ENCODE measurements at places on chromosomes 2 and 18.

DNA sequence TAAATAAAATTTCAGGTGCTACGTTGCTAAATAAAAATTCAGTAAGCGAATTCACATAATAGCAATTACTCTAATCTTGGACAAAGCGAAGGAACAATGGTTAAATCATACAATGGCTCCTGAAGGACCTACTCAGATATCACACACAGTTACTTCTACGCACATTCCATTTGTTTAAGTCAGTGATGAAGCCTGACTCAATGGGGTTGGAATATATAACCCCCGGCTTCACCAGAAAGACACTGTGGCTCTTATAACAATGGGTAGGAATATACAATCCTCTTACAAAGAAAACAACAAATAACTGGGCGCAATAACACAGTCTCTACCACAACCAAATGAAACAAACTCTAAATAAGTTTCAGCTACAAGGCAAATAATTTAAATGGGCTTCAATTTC is 349.5 kb downstream of the IRS1 start:
- no peak for DNase-seq

- no peak for DNase-seq
These were observed 361.0 kb upstream of the NT5C1B start for GRCh38 chr2:18950361-18950851.

GRCh38 chr2:238646281-238646680 is 201.6 kb upstream of the TWIST2 start:
- no peak for DNase-seq

DNA sequence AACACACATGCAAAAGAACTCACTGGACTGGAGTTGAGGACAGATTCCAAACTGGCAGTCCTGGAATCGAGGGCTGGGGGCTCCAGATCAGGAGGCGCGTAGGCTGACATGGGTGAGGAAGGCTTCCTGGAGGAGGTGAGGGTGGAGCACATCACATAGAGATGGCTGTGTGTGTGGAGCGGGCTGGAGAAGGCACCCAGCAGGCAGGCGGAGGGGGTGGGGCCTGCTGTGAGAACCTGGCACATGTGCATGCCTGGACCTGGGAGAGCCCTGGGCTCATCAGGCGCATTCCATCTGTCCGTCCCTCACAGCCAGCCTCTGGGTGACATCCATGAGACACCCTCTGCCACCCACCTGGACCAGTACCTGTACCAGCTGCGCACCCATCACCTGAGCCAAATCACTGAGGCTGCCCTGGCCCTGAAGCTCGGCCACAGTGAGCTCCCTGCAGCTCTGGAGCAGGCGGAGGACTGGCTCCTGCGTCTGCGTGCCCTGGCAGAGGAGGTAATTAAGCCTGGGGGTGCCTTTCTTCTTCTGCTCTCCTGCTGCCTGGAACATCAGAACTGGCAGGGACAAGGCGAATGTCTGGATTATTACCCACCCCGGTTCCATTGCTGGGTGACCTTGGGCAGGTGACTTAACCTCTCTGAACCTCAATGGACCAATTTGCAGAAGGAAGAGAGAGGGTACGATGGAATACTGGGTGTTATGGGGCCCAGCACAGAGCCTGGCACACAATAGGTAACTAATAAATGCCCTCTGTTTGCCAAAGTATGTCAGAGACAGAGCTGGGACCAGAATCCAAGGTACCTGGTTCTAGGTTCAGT is 108.3 kb downstream of the DYSF start:
- no peak for DNase-seq

GRCh38 chr2:168758970-168759820 is 43.2 kb upstream of the NOSTRIN start:
- no peak for DNase-seq

- DNase-seq = no peak
These were observed 40.3 kb downstream of the NRXN1 start for GRCh38 chr2:50991602-50992001.

- DNase-seq = no peak
These were observed 114.1 kb downstream of the COL6A3 start for GRCh38 chr2:237299906-237300305.

- no peak for DNase-seq
These were observed 676 bp downstream of the KLHL23 start for GRCh38 chr2:169734169-169734847.

DNA sequence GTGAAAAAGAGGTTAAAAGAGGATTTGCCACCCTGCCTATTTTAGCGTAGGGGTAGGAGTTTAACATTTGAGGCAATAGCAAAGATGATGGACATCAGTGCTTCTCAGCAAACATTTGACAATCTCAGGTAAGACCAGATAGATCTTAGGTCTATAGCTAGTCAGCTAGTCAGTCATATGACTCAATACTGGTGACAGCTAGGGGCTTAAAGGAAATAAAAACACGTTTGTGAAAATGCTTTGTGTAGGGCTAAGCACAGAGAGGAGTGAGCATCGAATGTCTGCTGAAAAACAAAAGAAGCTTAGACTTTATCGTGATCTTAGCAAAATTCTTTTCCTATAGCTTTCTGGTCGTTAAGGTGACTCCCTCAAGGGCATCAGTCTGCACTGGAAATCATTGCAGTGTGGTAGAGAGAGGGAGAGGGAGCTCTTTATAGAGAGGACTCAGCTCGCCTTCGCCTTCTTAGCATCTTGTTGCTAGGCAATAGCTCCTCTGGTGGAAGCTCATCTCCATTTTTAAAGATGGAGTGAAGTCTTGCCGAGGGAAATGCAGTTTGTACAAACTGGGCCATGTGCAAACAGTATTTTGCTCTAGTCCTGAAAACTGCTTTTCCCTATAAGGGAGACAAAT is 62.8 kb upstream of the SLC38A11 start:
- no peak for DNase-seq

- no peak for DNase-seq
These were observed 200.0 kb downstream of the PIK3C3 start for GRCh38 chr18:42155024-42155423.

GRCh38 chr18:28159055-28159454 is 17.9 kb downstream of the CDH2 start:
- DNase-seq = no peak

DNA sequence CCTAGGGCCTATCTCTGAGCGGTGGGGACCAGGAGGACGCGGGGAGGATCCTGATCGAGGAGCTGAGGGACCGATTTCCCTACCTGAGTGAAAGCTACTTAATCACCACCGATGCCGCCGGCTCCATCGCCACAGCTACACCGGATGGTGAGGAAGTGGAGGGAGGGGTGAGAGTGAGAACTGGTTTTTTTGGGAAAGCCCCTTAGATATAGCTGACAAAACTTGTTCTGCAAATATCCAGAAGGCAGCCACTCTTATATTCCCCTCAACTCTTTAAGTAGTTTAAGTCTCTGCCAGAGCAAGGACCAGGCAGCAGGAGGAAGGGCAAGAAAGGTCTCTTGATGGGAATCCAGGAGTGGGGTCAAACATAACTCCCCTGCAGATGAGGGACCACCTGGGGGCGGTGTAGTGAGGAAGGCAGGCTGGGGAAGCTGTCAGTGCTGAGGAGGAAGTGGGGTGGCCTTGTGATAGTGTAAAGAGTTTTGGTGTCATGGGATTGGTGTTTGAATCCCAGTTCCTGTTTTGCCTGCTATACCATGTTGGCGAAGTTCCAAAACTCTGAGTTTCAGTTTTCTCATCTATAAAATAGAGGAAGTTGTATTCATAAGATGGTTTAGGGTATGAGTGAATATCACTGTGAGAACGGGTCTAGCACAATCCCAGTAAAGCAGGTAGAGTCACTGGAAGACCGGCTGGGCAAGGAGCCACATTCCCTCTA is 3.4 kb downstream of the NAGK start:
- no peak for DNase-seq

- DNase-seq = no peak
These were observed 573.7 kb upstream of the NXPH2 start for GRCh38 chr2:139353874-139354273.

DNA sequence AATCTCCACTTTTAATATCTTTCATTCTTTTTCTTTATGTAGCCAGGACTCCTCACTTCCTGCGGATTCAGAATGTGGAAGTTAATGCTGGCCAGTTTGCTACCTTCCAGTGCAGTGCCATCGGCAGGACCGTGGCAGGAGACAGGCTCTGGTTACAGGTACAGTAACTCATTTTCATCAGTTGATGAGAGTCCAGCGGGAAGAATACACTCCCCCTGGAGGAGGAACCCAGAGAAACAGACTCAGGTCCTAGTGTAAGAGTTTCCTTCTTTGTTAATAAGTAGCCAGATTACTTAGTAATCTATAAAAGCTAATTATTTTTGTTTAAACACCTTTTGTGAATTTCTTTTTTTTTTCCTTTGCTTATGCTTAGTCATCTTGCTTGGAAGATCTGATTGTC is 359.4 kb downstream of the PTPRM start:
- DNase-seq = no peak

DNA sequence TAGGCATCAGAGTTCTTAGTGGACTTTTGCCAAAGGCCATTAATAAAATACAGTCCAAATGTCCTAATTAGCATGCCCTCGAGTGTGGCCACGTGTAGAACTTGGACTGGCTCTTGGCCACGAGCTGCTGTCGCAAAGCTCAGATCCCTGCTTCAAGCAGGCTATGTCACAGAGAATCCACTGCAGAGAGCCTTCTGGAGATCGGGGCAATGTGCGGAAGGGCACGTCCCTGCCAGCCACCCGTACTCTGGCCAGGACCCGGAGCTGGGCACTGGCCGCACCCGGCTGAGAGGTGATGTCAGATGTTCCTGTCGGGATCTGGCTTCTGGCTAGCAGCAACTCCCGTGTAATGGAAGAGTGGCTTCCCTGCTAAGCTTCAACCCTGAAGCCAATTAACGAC is 432.7 kb upstream of the ID2 start:
- DNase-seq = no peak

GRCh38 chr2:143068509-143068908 is 60.7 kb upstream of the ARHGAP15 start:
- no peak for DNase-seq

DNA sequence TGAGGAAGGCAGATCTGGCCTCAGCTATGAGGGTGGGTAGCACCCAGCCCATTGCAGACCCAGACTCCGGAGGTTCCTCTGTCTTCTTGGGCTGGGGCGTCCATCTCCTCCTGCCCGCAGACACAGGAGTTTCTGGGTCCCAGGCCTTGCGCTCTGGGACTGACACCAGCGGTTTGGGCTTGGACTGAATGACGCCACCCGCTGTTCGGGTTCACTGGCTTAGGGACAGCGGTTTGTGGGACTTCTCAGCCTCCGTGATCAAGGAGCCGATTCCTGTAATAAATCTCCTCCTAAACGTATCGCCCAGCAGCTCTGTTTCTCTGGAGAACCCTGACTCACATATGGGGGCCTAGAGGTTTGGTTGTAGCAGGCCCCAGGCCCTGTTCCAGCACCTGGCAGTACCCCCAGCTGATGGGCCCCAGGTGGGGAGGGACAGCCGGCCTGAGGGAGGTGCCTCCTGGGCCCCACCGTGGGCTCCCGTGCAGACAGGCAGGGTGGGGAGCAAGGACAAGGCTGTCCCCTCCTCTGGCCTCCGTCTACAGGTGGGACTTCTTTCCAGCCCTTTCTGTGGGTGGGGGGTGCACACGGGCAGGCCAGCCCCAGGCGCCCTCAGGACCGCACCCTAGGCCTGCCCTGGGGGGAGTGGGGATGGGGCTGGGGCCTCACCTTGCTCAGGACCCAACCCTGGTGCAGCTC is 4.5 kb upstream of the AQP12A start:
- DNase-seq = peak; percentile 56

GRCh38 chr2:32264422-32265105 is at the start of gene NLRC4:
Gene NLRC4, minus strand, starts transcription at chr2:32264886. Its CDS starts 8,111 bp downstream, at chr2:32256775.
- DNase-seq = no peak

DNA sequence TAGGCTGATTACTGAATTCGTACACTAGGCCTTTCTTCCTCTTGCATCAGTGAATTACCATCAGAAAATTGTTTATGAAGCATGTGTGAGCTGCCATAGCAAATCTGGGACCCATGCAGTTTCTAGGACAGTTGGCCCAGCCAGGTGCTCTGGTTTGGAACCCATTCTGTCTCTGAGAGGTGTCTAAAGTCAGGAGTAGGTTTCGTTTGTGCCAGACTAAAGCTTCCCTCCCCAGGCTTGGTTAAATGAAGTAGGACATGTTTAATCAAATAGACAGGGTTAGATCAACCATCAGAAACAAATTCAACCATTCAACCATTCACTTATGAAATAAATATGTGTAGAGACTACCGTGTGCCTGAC is 176.9 kb downstream of the ALPK2 start:
- no peak for DNase-seq

DNA sequence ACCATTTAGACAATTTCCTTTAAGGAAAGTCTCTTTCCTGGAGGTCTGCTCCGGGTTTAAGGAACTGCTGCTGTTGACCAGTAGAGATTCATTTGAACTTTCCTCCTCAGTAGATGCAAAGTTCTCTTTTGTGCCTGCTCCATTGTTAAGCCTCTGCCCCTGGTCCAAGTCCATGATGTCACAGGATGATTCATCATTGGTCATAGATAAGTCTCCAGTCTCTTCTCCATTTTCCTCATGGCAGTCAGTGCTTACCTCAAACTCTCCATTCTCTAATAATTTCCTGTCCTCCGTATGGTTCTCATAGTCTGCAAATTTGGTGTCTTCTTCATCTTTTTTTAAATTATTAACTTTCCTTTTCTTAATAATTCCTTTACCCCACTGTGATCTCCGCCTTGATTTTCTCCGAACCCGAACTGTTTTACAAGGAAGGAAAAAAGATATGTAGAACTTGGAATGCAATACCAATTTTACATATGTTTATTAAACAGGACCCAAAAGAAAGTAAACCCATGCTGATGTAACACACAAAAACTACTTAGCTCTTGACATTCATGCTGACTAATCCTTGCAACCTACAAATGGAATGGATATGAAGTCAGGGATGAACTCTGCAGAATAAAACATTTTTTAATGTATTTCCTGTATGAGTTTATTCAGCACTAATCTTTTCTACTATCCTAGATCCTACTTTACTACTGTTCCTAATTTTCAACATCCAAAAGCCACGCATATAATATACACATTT is 169.1 kb downstream of the ATAD2B start:
- no peak for DNase-seq

GRCh38 chr2:115491186-115491793 is 1048.8 kb downstream of the DPP10 start:
- DNase-seq = no peak

DNA sequence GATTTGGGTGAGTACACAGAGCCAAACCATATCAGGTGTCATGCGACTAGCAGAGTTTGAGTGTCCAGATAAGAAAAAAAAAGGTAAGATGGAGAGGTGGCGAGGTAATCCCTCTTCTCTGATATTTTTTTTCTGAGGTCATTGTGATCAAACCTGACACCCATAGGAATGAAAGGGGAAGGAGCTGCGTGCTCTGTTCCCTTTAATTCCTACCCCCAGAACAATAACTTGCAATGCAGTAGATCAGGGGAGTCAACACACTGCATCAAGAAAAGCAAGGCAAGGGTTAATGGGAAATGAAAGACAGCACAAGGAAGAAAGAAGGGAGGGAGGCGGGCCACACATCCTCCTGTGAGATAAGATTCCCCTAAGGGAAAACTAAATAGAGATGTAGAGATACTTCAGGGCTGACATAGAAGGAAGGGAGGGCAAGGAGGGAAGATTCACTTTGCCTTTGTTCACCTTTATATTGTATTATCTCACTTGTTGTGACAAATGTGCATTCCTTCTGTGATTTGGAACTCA is 132.8 kb downstream of the CD226 start:
- no peak for DNase-seq

DNA sequence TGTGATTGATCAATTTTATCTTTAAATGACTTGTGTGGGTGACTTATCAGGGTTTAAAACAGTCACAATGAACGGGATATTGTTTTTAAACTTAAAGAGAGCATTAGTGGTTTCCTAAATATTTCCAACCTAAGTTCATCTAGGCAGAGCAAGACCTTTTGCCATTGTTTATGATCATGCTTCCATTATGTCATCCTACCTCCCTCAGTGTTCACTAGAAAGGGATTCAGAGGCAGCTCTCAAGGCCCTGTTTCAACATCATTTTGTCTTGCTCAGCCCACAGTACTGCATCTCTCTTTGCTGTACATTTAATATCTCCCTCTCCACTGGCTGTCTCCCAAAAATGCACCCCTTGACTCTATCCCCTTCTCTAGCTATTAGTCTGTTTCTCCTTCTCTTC is 21.5 kb upstream of the PELI1 start:
- DNase-seq = no peak
